ENCODE measurements at places on chromosomes 1 and 21.

- DNase-seq, result no peak
Observed at GRCh38 chr1:228748431-228748830, 13.2 kb downstream of the RHOU start.

DNA sequence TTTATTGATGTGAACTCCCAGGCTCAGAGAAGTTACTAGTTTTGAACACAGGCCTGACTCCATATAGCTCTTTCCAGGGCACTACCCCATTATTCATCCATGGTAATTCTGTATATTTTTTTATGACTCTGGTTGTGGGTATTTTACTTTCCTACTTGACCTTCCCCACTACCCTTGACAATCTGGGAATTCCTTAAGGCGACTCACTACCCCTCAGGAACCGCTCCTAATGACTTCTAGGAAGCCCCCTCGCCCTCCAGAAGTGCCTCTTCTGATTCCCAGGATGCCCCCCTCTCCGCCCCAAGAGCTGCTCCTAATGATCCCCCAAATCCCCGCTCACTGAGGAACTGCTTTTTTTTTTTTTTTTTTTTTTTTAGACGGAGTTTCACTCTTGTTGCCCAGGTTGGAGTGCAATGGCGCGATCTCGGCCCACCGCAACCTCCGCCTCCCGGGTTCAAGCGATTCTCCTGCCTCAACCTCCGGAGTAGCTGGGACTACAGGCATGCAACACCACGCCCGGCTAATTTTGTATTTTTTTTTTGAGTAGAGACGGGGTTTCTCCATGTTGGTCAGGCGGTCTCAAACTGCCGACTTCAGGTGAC is 972 bp upstream of the KDM4A start:
- no peak for DNase-seq

DNA sequence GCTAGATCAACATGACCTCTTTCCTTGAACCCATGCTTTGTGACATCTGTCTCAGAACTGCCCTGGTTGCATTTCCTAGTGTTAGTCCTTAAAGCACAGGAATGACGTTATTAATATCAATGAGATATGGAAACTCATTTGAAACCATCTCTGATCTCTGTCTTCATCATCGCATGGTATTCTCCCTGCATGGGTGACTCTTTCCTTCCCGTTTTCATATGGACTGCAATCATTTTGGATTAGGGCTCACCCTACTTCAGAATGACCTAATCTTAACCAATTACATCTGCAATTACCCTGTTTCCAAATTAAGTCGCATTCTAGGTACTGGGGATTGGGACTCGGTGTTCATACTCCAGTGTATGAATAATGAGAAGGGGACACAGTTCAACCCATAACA is 41.7 kb upstream of the DISC1 start:
- no peak for DNase-seq

DNA sequence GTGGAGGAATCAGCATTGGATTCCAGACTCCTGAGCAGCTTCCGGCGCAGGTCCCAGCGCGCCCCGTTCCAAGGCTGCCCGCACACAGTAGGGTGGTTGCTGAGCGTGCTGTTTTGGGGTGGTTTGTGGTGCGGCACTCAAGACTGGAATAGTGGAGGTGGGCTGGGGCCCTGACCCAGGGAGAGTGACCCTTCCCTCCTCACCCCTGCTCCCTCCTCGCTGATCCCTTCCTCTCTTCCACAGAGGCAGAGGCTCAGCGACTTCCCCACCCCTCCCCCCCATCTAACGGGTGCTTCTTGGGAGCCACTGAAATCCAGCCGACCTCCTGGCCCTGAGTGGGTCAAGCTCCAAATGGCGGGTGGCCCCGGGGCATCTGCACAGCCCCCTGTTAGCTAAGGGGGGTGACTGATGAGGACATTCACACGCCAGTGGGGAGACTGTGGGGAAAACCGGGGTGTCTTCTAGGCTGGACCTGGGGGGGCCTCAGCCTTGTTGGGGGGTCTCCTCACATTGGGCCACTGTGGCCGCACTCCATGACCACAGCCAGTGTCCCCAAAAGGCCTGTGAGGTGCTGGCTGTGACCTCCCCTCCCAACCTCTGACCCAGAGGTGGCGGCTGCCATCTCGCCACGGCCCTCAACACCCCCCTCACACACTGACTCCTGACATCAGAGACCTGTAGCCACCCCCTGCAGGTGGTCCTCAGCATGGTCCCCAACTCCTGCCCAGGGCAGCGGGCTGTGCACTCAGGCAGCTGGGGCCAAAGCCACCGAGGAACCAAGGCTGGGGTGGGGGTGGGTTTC is 3.9 kb upstream of the HES4 start:
- no peak for DNase-seq

DNA sequence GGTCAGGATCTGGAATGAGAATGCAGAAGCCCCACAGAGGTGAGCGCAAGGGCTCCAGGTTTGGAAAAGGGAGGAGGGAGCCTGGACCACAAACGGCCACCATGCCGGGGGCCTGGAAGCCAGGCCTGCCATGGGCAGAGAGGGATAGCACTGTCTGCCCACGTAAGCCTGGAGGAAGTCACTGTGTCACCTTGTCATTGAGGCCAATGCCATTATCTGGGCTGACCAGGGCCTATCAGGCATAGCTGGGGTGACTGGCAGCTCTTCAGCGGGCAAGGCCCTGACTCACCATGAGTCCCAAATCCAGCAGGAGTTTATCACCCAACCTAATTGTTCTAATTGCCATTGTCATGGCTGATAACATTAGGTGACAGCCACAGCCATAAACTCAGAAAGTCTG is 84.6 kb downstream of the MATN1 start:
- no peak for DNase-seq

- no peak for DNase-seq
Observed at GRCh38 chr1:159180516-159180915, 9.1 kb downstream of the CADM3 start.

DNA sequence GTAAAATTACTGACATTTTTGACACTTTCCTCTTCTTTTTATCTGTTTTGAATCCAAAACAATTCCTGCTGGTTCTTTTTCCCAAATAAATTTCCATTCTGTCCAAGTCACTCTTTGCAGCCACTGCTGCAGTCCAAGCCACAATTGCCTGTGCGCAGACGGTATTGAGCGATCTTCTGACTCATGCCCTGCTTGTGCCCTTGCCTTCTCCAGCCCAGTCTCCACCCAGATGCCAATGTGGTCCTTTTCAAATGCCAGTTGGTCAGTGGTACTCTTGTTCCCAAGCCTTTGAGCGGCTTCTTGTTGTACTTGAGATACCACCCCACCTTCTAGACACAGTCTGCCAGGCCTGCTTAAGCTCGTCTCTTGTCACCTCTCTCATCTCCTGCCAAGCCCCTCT is 78.9 kb downstream of the CAMTA1 start:
- DNase-seq, result no peak

GRCh38 chr1:218765753-218766152 is 407.9 kb upstream of the LYPLAL1 start:
- no peak for DNase-seq
